ENCODE measurements at places on chromosomes 11 and 22.
A peak's percentile ranks its signal among the peaks of the same experiment; 100 is the strongest.

GRCh38 chr11:112566124-112566523 is 305.5 kb upstream of the PLET1 start:
- no peak for DNase-seq

- DNase-seq, result no peak
Measured at GRCh38 chr22:21606775-21607174, 23.0 kb downstream of the YDJC start.

GRCh38 chr11:65803797-65804492 is 17.1 kb downstream of the OVOL1 start:
- no peak for DNase-seq

DNA sequence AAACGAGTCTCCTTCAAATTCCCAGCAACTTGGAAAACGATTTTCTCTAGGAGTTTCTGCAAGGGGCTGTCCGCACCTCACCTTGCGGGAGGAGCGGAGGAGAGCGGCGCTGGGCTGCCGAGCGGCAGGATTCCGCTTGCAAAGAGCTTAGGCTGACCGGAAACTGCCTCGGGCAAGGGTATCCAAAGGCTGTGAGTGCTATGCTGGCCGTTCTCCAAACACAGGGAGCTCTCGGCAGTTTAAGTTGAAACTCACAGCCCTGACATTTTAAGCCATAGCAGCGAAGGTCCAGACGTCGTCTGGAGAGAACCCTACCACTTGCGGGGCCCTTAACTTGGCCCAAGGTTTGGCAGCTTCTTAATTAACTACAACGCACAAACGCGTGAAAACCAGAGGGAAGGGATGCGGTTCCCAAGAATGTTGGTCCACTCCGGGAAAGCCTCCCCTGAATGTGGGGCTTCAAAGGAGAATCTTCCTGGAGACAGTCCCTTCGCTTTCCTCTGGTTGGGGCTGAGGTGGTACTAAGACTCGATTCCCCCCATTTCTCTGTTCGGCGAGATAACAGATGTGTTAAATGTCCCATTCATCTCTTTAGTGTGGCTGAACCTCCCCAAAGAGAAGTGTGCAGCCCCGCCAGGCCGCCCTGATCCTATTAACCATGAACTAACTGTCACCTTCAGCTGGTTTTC is 1.1 kb upstream of the DBX1 start:
- no peak for DNase-seq

- no peak for DNase-seq
Measured at GRCh38 chr22:42977569-42977968, 37.4 kb downstream of the PACSIN2 start.

DNA sequence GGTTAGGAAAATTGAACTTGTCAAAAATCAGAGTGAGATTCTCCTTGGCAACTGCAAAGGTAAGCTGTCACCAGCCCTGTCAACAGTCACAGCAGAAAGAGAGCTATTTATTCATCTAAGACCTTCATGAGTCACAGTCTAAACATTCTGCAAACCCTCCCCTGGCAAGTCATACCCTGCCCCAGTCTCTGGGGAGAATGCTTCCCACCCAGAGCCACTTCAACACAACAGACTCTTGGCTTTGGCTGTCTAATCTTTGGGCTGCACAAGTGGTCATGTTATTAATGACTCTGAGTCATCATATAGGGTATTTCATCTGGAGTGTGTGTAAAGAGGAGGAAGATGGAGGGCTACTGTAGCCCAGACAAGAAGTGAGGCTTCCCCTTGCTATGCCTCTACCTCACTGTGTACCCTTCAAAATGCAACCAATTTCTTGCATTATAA is 153.4 kb downstream of the CCDC34 start:
- peak; percentile 87 for DNase-seq

DNA sequence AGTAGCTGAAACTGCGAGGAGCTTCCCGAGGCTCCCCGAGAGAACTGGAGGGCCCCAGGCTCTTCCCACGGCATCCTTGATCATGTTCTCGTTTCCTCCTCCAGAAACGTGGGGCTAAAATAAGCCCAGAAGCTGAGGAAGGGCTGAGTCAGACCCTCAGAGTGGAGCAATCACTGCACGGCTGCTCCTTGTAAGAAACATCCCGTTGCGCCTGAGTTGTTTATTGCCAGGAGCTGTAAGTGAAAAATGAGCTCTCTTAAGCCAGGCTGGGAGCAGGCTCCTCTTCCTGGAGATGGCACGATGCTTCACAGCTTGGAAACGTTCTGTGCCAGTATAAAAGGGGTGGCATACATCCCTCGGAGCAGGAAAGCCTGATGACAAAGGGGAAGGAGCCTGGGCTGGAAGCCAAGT is 47.3 kb upstream of the SYN3 start:
- DNase-seq, result no peak

DNA sequence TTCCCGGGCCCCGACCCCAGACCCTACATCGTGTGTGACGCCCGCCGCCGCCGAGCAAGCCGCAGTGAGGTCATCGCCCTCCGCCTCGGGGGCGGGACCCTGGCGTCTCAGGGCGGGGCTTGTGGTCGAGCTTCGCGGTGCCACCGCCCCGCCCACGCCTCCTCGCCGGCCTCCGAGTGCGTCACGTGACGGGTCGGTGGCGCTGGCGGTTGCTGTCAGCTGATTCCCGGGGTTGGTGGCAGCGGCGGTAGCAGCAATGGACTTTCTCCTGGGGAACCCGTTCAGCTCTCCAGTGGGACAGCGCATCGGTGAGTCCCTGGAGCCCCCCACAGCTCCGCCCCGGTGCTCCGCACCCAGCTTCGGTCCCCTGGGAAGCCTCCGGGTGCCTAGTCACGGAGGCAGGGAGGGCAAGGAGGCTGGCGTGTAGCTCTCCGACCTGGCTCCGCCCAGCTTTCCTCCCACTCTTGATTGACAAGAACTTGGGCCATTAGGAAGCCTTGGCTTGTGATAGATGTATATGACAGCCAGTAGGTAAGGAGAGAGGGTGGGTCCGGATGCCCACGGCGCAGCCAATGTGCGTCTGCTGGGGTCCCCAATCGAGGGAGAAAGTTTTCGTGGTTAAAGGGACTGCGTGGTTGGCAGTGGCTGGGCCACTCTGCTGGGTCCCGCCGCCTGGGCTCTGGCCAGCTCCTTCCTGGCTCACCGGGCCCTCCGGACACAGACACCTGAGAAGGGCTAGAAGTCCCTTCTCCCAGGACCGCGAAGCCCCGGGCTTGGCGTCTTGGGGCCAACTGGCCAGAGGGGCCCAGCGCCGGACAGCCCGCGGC is at the start of gene TOM1:
Gene TOM1 (plus strand): TSS at position 222 of the 827 bp plus-strand sequence. CDS start 35 bp downstream, at position 257.
- peak; percentile 91 for DNase-seq

DNA sequence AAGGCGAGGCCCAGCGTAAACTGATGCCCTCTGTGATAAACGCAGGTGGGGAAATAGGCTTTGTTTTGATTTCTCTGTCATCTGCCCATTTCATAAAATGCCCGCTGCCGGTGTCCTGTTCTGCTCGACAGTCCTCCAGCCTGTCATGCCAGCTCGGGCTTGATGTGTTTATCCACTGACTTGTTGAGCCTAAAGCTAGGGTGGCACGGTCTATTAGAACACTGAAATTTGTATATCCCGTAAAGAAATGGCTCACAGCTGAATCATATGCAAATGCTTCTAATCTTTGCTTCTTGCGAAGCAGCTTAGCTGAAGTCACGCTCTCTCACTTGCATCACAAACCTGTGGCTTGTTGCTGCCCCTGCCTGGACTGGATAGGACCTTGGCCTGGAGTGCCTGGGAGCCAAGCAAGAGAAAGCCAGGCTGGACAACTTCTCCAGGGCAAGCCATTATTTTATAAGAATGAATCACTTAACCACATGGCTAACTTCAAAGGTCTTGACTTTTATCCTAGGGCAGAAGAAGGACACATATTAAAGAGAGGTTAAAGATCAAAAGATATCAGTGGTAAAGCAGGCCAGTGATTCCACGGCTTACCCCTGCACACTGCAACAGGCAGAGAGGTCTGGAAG is 33.1 kb downstream of the EHF start:
- no peak for DNase-seq
